NCI-H187 treated with DMSO at 0.1 percent for 48 hours (cell line): ENCODE measurements at places on chromosomes 1 and 21.

GRCh38 chr1:245261786-245262185, 107.0 kb downstream of the KIF26B start:
- DNase-seq, result no peak

- DNase-seq, result no peak
These were observed 56.1 kb downstream of the GABPA start for GRCh38 chr21:25790878-25791204.

DNA sequence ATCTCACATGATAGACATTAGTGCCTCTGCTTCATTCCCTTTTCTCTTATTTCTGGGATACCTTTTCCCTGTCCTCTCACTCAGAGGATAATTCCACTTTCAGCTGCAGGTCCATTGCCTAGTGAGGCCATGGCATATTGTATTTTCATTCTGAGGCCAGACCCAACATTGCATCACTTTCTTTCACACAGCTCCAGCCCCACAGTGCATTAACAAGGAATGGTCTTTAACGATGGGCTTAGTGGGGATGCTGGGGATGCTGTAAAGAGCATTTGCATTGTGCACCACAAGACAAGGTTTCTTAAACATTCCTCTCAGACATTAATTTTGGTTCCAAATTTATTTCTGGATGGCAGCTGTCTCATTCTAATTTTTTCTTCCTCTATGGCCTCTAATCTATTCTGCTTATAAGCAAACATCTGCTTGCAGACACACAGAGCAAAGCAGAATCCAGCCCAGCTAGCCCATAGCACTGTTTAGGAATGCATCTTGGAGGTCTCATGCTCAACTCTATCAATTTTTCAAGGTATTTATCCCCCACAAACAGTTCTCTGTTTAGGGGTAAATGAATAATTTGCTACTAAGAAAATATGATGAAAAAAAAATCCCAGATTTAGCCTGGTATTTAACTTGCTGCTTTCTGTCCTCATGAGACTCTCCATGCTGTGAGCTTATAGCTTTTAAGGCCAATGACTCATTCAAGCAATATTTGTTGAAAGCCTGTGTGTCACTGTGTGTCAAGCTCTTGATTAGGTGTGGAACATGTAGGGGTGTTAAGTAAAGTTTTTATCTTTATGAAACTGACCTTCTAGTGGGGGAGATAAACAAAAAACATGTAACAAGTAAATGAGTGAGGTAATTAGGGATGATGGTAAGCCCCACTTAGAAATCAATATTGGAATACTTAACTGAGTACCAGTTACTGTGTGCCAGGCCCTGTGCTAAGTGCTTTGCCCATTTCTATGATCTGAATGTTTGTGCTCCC, 44.5 kb upstream of the CCDC190 start:
- no peak for DNase-seq

DNA sequence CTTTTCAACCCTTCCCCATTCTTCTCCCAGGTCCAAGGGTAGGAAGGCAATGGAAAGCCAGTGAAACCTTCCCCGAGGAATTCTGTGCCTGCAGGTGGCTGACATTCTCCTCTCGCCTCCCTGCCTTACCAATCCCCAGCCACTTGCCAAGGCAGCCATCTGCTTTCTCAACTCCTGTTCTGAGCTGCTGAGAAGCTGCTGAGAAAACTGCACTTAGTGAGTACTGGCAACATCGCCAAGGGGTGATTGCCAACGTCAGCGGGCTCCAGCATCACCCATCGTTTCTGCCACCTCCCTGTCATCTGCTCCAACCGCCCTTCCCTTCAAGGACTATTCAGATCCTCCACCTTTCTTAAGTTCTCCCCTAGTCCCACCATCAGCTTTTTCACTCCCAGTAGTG, 106.0 kb downstream of the PTPRU start:
- no peak for DNase-seq

DNA sequence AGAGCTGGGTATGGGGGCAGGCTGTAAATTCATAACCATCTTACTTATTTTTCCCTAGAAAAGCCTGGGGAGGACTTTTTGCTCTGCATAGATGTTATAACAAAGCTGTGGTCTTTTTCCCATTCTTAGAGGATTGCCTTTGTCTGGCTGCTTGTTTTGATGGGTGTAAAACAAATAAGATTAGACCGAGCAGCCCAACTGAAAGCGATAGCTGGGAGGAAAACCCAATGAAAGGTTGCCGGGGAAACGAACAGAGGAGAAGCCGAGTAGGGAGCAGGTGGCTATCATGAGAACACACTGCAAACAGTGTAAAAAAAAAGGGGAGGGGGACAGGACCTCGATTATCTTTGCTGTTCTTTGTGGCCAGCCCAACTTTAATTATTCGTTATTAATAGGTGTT, 1.9 kb downstream of the ELAVL4 start:
- peak; percentile 87 for DNase-seq

- no peak for DNase-seq
These were observed 69.1 kb upstream of the TEKT2 start for GRCh38 chr1:36014722-36015220.

GRCh38 chr1:245168906-245169305, 14.1 kb downstream of the KIF26B start:
- no peak for DNase-seq

GRCh38 chr21:16588433-16588860, 858.7 kb downstream of the USP25 start:
- no peak for DNase-seq

DNA sequence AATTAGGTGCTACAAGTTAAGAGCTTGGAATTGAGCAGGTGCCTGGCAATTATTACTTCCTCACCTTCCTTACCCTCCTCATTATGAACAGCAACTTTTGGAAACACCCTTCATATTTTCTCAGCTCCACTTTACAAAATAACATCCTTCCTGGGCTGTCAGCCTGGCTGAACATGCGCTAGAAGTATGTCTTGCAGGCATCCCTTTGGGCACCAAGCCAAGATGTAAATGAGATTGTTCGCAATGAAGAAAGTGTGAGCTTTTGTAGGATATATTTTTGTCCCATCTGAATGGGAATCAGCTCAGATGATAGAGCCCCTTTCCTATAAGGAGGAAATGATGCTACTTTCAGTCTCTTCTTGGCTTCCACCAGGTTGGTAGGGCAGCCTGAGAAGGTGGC, 245.9 kb downstream of the KAZN start:
- no peak for DNase-seq
